ENCODE measurements at places on chromosomes 3 and 15.

GRCh38 chr15:37372064-37372463, 271.7 kb upstream of the MEIS2 start:
- DNase-seq = no peak

- no peak for DNase-seq
Measured at GRCh38 chr3:36319680-36320079, 60.6 kb upstream of the STAC start.

- DNase-seq = peak; percentile 36
Measured at GRCh38 chr15:51736751-51737521, 519 bp downstream of the LYSMD2 start.

DNA sequence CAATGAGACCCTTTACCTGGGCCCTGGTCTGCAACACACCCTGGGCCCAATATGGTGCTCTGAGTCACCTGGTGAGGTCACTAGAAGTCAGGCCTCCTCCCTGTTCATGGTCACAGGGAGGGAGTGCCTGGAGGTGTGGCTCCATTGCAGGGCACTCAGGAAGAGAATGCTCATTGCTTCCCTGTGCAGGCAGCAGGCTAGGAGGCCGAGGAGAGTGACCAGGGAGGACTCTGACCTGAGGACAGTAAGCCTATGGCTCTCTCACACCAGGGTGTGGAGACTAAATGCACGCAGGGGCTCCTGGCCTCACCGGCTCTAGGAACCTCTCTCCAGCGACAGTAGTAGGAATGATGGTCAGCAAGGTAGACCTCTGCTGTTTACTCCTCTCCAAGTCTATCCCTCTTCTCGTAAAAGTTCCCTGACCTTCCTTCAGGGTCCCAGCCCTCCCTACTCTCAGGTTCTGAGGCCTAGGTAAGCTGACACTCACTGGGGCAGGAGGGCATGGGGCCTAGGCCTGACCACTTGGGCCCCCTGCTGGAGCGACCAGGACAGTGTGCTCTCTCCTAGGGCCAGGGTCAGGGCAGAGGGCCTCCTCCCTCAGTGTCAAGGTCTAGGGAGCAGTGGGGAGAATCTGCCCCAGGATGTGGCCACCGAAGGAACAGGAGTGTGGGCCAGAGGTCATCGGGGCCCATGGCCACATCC, 9.6 kb upstream of the SLCO2A1 start:
- no peak for DNase-seq

DNA sequence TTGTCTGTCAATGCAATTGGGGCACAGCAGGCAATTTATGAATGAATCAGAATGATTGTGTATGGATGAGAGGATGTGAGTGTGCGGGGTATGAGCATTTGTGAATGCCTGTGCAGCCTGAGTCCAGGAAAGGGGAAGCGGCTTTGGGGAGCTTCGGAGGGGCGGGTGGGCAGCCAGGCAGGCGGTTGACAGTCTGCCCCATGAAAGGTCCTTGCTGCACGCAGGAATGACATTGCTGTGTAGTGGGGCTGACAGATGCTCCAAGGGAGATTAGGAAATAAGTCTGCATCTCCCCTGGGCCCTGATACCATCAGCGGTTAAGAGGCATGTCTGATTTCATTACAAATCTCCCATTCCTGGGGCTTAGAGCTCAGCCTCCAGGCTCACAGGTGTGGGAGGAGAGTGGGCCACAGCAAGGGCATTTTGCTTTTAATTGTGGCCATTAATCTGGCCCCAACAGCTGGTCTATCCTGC, 26.4 kb upstream of the TSPAN3 start:
- DNase-seq = no peak

GRCh38 chr3:40169983-40170382, 139.5 kb upstream of the EIF1B start:
- no peak for DNase-seq

DNA sequence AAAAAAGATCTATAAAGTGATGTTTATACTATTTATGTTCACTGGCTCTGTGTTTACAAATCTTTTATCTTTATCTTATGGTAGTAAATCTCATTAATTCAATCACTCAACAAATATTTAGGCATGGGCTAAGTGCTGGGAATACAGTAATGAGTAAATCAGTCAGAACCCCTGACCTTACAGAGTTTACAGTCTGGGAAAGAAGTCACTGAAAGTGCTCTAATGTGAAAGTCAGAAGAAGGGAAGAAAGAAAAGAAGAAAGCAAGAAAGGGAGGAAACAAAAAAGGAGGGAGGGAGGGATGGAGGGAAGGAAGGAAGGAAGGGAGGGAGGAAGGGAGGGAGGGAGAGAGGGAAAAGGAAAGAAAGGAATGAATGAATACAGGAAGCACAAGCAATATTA, 96.8 kb upstream of the SOX2 start:
- DNase-seq = no peak

- no peak for DNase-seq
Measured at GRCh38 chr3:127911421-127911931, 3.6 kb upstream of the KBTBD12 start.

- DNase-seq = no peak
Measured at GRCh38 chr3:118186051-118186450, 848.6 kb downstream of the IGSF11 start.
